Activated T-cell treated with anti-CD3 and anti-CD28 coated beads for 24 hours (primary cell): ENCODE measurements at places on chromosomes 13 and 19.

- DNase-seq = no peak
Measured at GRCh38 chr13:86052141-86052540, 252.9 kb upstream of the SLITRK6 start.

DNA sequence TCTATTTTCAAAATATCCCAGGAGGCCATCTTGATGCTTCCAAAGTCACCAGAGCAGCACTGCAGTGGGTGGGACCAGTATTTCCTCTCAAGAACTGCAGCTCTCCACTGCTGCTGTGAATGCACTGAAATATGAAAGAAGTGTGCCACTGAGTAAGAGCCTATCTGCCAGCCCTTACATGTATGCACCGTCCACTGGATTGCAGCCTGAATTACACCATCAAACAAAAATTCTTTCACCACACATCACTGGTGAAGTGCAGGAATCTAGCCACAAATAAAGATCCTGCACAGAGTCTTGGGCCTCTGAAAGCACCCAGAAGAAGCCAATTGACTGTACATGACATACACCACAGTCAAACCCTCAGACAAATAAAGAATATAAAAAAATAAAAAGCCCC, 249.0 kb downstream of the LHFPL6 start:
- DNase-seq = no peak

DNA sequence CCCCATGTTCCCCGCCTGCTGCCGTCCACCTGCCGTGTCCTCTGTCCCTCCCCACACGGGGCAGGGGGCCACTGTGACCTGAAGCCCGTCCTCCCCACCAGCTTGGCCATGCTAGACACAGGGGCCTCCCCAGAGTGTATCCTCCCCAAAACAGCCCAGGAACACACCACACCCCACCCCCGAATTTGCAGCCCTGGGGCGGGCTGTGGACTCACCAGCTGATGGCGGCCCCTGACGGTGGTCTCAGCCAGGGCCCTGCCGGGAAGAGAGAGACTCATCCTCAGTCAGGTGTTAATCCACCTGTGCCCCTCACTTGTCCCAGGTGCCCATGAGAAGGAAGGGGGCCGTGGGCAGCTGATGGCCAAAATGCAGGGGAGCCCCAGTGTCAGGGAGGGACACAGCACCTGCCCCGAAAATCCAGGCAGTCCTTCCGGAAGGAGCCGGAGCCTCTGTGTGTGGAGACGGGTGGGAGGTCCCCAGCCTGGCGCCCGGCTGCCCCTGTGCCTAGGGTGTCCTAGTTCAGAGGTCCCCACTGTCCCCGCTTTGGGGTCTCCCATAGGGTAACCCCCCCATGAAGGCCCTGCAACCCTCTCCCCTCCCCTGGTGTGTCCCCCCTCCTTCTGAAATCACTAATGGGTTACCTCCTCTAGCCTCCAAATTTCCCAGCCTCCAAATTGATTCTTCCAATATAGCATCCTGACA, 39.3 kb upstream of the TCF3 start:
- no peak for DNase-seq

DNA sequence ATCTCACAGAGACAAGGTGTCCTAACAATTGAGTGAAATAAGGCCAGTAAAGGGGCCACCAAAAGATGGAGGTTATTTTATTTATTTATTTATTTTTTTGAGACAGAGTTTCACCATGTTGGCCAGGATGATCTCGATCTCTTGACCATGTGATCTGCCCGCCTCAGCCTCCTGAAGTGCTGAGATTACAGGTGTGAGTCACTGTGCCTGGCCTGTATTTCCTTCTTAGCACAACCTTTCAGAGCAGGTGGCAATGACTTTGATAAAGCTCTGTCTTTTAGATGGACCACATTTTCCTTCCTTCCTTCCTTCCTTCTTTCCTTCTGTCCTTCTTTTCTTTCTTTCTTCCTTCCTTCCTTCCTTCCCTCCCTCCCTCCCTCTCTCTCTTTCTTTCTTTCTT, 11.0 kb upstream of the DOCK6 start:
- no peak for DNase-seq

DNA sequence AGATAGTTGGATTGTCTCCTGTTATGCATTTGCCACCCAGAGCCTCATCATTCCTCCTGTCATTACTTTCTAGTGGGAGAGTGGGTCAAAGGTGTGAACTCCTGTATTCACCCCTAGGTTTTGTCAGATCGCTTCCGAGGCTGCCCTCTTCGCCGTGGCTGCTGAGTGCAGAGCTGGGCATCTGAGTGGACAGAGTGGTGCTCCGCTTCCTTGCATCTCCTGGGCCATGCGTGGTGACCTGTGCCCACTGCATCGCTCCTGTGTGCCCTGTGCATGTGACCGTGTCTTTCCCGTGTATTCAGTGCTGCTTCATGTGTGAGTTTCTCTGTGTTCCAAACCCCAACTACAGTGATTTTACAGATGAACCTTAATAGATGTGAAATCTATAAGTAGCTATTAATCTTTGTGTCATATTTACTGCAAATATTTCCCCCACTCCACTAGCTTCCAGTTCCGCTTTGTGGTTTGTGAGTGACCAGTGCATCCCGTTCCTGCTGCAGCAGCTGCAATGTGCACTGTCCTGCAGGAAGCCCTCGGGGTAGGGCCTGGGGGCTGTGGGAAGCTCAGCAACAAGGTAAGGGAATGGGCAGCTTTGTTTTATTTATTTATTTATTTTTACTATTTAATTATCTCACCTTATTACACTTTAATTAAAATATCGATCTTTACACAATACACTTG, 53.1 kb downstream of the C13orf46 start:
- no peak for DNase-seq

- no peak for DNase-seq
Measured at GRCh38 chr13:40460116-40460515, 206.3 kb downstream of the FOXO1 start.

DNA sequence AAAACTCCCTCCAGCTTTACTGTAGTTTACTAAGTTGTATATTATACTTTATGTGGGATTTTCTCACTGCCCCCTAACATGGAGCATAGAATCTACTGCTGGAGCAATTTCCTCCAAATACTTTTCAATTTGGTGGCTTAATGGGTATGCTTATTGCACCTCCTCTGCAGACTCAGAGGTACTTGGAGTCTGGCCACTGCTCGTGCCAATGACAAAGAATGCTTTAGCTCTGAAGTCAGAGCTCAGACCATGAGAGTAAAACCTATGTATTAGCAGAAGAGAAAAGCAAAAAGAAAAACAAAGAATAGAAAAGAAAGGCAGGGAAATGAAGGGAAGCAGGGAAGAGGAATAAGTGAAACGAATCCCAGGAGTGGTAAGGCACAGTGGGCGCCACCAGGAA, 71.9 kb downstream of the SUCLA2 start:
- no peak for DNase-seq

DNA sequence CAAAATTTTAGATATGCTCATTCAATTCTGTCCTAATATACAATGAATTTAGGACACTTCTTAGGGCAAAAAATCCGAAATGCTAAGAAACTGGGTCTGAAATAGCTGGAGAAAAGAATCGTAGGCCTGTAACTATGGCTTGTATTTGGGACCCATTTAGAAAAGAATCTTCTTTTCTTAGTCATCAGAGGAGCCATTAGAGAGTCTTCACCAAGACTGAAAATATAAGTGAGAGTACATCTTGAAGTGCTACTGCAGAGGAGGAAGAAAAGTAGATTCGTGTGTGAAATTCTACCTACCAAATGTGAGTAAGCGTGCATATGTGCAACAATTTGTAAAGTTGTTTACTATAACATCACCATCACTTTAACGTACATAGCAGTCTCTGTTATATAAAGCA, 8.8 kb upstream of the DACH1 start:
- no peak for DNase-seq

DNA sequence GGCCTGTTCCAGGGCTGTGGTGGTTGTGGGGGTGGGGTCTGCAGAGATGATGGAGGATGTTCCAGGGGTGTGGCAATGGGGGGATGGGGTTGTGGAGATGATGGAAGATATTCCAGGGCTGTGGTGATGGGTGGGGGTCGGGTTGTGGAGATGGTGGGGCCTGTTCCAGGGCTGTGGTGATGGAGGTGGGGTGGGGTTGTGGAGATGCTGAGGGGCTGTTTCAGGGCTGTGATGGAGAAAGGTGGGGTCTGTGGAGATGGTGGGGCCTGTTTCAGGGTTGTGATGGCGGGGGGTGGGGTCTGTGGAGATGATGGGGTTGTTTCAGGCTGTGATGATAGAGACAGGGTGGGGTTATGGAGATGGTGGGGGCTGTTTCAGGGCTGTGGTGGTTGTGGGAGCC, 62.0 kb downstream of the TEX29 start:
- DNase-seq = no peak

GRCh38 chr19:4108767-4109625, 14.9 kb downstream of the MAP2K2 start:
- DNase-seq = peak; percentile 43

- DNase-seq = no peak
Measured at GRCh38 chr13:44738463-44738862, 162.3 kb upstream of the TSC22D1 start.

- no peak for DNase-seq
Measured at GRCh38 chr19:43622956-43623355, 3.5 kb upstream of the ZNF428 start.

DNA sequence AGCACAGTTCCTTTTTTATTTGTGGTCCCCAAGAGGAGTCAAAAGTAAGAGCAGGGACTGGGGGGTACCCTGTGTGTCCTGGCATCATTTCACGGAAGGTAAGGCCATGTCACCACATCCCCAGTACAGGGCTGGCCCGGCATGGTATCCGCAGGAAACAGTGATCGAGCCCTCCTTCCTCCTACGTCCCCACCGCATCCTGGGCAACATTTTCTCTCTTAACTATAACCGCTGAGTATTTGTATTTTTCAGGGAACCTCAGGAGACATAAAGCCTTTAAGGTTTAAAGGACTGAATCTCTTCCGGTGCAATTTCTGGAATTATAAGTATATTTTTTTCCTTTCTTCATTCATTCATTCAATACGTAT, 13.6 kb upstream of the LATS2 start:
- DNase-seq = no peak

DNA sequence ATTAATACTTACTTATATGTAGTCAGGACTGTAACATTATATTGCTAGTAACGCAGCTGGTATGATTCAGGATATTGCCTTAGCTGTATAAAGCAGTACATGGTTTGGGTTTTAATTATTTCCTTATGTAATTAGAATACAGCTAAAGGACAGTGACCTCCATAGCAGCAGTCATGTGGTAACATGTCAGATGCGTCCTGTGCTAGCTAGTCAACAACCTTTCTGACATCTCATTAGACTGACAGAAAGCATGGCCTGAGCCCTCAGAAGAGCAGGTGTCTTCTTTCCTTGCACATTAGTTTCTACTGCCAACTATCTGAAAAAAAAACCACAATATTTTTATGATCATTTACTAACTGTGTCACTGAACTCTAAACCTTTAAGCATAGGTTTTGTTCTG, 122.2 kb downstream of the MAB21L1 start:
- DNase-seq = no peak

DNA sequence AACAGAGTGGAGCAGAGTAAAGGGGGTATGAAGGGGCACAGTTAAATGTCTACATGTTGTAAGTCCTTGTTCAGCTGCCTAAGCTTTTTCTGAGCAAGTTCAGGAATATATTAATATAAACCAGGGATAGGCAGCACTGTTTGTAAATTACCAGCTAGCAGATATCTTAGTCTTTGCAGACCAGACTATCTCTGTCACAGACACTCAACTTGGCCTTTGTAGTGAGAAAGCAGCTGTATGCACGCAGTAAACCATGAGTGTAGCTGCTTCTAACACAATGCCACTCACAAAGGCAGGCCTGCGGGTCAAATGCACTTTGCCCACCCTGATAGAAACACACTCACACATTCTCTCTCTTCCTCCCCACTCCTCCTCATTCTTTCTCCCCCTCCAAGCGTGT, 1016.9 kb downstream of the UQCRFS1 start:
- DNase-seq = no peak

- no peak for DNase-seq
Measured at GRCh38 chr19:43692877-43693276, 22.9 kb upstream of the PLAUR start.

DNA sequence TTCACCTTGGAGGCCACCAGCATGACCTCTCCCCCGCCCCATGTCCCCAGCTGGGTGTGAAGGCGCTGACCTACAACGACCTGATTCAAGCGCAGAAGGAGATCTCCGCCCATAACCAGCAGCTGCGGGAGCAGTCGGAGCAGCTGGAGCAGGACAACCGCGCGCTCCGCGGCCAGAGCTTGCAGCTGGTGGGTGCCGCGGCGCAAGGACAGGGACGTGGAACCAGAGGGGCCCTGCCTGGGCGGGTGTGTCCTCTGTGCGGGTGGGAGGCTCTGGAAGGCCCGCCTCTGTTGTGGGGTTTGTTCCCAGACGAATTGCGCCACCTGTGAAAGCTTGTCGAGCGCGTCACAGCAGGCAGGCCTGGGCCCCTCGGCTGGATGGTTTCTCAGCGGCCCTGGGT, 22.3 kb downstream of the PLEKHJ1 start:
- no peak for DNase-seq

GRCh38 chr13:106917024-106917571, 349.2 kb upstream of the ARGLU1 start:
- DNase-seq = no peak

- peak; percentile 55 for DNase-seq
Measured at GRCh38 chr19:11130824-11131455, 24.6 kb downstream of the SPC24 start.

DNA sequence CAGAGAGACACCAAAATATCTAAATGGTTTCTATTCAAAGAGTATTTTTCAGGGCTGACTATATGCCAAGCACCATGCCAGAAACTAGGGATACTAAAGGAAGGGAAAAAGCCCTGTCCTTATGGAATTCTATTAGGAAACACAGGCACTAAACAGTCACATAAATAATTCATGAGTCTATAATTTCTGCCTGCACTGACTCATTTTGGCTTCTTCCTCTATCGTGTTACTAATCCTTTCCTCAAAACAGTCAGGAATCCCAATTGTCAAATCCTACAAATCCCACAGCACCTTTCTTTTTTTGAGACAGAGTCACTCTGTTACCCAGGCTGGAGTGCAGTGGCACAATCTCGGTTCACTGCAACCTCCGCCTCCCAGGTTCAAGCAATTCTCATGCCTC, 29.2 kb downstream of the XPO4 start:
- DNase-seq = no peak

- DNase-seq = no peak
Measured at GRCh38 chr19:5326986-5327623, 13.5 kb downstream of the PTPRS start.

GRCh38 chr13:95023405-95023804, 277.8 kb downstream of the ABCC4 start:
- no peak for DNase-seq

GRCh38 chr13:105441051-105441750, 1094.3 kb downstream of the EFNB2 start:
- DNase-seq = no peak

GRCh38 chr13:69618393-69618792, 489.2 kb upstream of the ATXN8OS start:
- DNase-seq = no peak
